Activated CD4-positive, alpha-beta T cell treated with anti-CD3 and anti-CD28 coated beads for 36 hours (primary cell): ENCODE measurements at places on chromosomes 12 and 14. TPM values are rescaled to one million over a fixed set of nuclear protein-coding genes. Genes with fewer than 3 reads are reported as not detected.

- H3K27ac ChIP-seq = peak overlapping the region; percentile 99
- H3K36me3 ChIP-seq = peaks cover 18% of the 10 kb centered on the region
- peak overlapping the region; percentile 66 for H3K4me3 ChIP-seq
- H3K27me3 ChIP-seq = no peaks in the 10 kb centered on the region
Observed at GRCh38 chr12:14256121-14256520, 109.4 kb upstream of the ATF7IP start.

Gene PLEKHG7
- not detected for total RNA-seq

- peaks cover 4% of the 10 kb centered on the region for H3K27me3 ChIP-seq
- no peaks in the 10 kb centered on the region for H3K4me1 ChIP-seq
- DNase-seq = no peak
- no peaks in the 10 kb centered on the region for H3K36me3 ChIP-seq
- no peak overlapping the region for H3K27ac ChIP-seq
- H3K4me3 ChIP-seq = no peak overlapping the region
Observed at GRCh38 chr14:101256266-101256665, 305.0 kb upstream of the DIO3 start.

- H3K4me1 ChIP-seq = no peaks in the 10 kb centered on the region
- no peaks in the 10 kb centered on the region for H3K36me3 ChIP-seq
- no peak overlapping the region for H3K4me3 ChIP-seq
- peaks cover 2% of the 10 kb centered on the region for H3K27me3 ChIP-seq
Observed at GRCh38 chr14:101185073-101185835, 281.7 kb upstream of the RTL1 start.

GRCh38 chr12:26233631-26234030 lies 38.3 kb downstream of the SSPN start:
- no peaks in the 10 kb centered on the region for H3K4me1 ChIP-seq
- no peaks in the 10 kb centered on the region for H3K36me3 ChIP-seq
- H3K4me3 ChIP-seq = no peak overlapping the region

Gene SUPT16H
- total RNA-seq = 177 TPM

GRCh38 chr14:94921456-94921855 lies 151.5 kb upstream of the GSC start:
- no peak overlapping the region for H3K27ac ChIP-seq
- peaks cover 9% of the 10 kb centered on the region for H3K27me3 ChIP-seq
- no peaks in the 10 kb centered on the region for H3K36me3 ChIP-seq
- H3K4me3 ChIP-seq = no peak overlapping the region

DNA sequence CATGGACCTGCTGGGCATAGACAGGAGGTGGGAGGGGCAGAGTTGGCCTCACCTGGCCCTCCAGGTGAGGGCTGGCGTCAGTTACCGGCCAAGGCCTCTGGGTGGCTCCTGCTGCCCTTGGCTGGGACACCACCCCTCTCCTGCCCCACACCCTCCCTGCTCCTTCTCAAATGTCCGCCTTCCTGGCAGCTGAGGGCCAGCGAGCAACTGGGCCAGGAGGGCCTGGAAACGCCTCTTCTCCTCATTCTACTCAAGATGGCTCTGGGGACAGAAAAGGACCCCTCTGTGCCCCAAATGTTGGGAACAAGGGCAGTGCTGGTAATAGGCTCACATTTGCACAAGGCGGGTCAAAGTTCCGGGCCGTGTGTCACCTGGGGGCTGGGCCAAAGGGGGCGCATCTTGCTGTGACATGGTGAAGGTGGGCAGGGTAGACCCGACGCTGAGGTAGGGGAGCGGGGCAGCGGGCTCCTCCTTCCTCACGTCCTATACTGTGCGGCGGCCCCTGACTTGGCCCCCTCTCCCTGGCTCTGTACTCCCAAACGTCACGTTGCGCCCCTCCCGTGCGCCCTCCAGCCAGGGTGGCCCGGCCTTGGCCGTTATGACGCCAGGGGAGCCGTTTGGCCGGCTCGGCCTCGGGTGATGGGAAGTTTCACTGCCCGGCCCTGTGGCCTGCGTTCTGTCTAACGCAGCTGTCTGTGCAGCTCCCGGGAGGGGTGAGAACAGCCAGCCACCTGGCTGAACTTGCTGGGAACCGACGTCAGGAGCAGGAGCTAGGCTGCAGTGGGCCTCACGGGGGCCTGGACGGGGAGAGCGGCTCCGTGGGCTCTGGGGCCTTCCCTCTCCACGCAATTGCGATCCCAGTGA lies 18.0 kb upstream of the DLK1 start:
- no peak overlapping the region for H3K4me3 ChIP-seq
- H3K27me3 ChIP-seq = peaks cover 16% of the 10 kb centered on the region

DNA sequence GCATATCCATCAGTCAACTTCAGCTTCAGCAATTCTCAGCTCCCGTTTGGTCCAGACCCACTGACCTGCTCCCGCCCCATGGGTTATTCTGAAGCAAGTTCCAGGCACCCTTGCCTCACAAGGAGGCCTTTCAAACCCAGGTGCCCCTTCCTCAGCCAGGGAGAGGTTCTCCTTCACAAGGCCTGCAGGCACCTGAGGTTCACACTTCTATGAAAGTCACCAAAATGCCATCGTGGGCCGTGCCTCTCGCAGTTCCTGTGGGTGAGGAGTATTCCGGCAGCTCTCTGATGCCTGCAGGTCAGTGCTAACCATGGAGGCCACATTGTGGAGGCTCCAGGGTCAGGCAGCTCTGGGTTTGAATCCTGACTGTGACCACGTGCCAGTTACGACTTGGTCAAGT lies 40.2 kb upstream of the BCL7A start:
- H3K27me3 ChIP-seq = no peaks in the 10 kb centered on the region
- H3K27ac ChIP-seq = no peak overlapping the region
- no peak for DNase-seq

GRCh38 chr12:65585648-65586602 lies 238.4 kb upstream of the HMGA2 start:
- no peak overlapping the region for H3K4me3 ChIP-seq
- no peaks in the 10 kb centered on the region for H3K4me1 ChIP-seq
- H3K27ac ChIP-seq = no peak overlapping the region
- no peaks in the 10 kb centered on the region for H3K27me3 ChIP-seq
- DNase-seq = no peak

Gene IL31
- 2.1 TPM for total RNA-seq
